ENCODE measurements at places on chromosomes 1 and 21. TPM values are rescaled to one million over a fixed set of nuclear protein-coding genes. Genes with fewer than 3 reads are reported as not detected.

PRMT2 gene
- 106 TPM for total RNA-seq

GJB4 gene
- not detected for total RNA-seq

HES3 gene
- total RNA-seq = not detected

CTXND2 gene
- not detected for total RNA-seq

PTGFRN gene
- total RNA-seq = 157 TPM

LYPD8 gene
- not detected for total RNA-seq

STIL gene
- total RNA-seq = 8.8 TPM

TACSTD2 gene
- total RNA-seq = 3.0 TPM

UMODL1 gene
- 0.10 TPM for total RNA-seq

DNA sequence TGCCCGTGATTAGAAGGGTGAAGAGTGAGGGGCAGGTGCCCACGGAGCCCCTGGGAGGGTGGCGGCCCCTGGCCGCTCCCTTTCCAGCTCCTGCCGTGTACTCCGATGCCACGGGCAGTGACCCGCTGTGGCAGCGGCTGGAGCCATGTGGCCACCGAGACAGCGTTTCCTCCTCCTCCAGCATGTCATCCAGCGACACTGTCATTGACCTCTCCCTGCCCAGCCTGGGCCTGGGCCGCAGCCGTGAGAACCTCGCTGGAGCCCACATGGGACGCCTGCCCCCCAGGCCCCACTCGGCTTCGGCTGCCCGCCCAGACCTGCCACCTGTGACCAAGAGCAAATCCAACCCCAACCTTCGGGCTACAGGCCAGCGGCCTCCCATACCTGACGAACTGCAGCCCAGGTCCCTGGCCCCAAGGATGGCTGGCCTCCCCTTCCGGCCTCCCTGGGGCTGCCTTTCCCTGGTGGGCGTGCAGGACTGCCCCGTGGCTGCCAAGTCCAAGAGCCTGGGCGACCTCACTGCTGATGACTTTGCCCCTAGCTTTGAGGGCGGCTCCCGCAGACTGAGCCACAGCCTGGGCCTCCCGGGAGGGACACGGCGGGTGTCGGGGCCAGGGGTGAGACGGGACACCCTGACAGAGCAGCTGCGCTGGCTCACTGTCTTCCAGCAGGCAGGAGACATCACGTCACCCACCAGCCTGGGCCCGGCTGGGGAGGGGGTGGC lies 22.0 kb downstream of the PANK4 start:
- no peak for DNase-seq

GRCh38 chr1:41891199-41891896 lies 27.4 kb downstream of the HIVEP3 start:
- DNase-seq = no peak

DNA sequence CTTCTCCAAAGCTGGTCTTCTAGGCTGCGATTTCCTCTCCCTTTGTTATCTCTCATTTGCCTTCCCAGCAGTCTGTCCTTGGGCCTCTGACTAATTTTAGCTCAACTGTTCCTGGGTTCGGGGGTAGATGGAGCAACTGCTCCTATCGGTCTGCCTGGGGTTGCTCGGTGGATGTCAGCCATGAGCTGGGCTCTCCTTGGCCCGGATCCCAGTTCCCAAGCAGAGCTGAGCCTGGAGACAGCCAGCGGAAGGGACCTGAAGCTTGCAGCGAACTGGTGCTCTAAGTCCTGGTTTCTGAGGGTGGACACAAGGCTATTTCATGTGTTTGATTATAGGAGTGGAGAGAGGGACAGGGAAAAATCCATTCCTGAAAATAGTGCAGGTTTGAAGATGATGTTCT lies 423.0 kb downstream of the RPS6KC1 start:
- DNase-seq = no peak

DNA sequence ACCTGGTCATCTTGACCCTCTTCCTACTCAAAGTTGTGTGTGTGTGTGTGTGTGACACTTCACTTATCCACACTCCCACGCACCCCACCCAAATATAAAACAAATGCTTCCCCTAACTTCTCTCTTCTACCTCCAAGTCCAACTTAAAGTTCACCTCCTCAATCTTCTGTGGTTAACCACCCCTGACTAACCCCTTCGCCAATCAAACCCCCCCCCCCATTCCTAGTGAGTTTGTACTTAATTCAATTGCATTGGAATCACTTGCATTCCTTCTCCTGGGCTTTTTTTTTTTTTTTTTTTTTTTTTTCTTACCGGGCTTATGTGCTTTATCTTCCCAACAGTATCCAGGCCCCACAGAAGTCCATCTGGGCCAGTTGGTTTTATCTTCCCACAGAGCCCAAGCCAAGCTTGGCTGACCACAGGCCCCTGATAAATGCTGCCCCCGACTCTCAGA lies 78.4 kb downstream of the CD58 start:
- DNase-seq = peak; percentile 94

DNA sequence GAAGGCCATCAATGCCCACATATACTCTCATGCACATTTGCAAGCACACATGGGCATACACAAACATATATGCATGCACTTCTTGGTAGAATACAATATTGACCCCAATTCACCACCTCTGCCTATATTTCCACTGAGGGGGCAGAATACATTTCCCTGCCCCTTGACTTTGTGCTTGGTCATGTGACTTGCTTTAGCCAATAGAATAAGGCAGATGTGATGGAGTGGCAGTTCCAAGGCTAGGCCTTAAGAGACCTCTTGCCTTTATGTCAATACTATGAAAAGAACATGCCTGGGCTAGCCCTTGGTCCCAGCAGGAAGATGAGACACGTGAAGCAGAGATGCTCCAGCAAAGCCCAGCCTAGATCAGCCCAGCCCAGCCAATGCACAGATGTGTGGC lies 66.0 kb upstream of the GRIK3 start:
- no peak for DNase-seq

- DNase-seq = peak; percentile 33
Observed at GRCh38 chr1:58439946-58440345, 106.6 kb downstream of the OMA1 start.

DNA sequence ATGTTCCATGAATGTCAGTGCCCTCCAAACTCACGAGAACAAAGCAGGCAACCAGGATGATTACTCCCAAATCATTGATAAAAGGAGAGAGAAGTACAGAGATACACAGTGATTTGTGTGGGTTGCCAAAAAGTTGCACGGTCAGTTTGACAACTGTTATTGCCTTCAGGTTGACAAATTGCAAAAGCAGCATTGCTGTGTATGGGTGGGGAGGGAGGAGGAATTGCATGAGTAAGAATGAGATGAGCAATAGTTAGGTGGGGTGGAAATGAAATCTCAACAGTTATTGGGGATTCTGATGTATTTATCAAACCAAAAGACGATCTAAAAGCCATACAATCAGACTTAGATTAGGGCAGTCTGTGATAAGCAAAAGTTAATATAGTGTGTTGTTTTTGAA lies 93.7 kb downstream of the NTMT2 start:
- peak; percentile 26 for DNase-seq

- DNase-seq = no peak
Observed at GRCh38 chr1:179091691-179092165, 9.9 kb downstream of the TOR3A start.

DNA sequence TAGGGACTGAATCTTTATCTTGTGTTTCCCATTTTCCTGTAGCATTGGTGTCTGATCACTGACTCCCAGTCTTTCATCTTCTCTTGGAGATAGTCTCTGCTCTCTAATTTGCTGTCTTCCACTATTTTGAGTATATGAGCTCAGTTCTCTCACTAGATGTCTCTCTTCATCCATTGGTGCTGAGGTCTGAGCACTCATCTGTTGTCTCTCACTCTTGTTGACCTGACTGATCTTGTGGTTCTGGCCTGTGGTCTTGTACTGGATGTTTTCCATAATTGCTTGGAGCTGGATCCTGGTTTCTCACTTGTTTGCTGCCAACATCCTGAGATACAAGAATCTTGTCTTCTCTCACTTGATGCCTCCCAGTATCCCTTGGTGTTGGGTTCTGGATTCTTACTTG lies 25.1 kb upstream of the S100A11 start:
- no peak for DNase-seq

DNA sequence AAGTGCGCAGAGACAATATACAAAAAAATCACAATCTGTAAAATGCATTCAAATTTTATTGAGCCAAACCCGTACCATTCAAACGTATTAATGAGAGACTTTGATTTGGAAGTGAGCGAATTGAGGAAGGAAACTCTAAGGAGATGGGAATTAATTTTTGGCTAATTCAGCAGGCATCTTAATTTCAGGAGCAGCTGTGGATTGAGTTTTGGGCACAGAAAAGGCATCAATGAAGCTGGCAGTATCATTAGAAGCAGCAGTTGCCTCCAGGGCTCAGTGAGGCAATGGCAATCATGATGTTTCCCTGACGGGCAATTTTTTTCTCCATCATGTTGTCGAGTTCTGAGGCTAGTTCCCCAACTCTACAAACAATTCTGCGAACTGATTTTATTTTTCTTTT lies 2041.6 kb downstream of the NCAM2 start:
- no peak for DNase-seq

GRCh38 chr1:23263380-23263887 lies 46.1 kb upstream of the HTR1D start:
- DNase-seq = no peak

DNA sequence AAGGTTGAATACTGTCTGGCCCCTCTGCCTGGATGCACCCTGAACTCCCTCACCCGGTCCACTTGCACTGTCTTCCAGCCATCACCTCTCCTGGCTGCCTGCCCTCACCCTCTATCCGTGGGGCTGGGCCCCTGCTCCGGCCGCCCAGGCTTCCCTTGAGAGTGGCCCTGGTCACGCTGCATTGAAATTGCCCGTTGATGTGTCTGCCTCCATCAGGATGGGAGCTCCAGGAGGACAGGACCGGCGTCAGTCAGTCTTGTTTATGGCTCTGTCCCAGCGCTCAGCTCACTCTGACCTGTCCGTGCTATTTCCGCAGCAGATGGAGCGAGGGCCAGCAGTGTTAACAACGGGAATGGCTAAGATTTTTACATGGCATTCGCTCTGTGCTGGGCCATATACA lies 34.9 kb downstream of the FOXO6 start:
- DNase-seq = no peak

DNA sequence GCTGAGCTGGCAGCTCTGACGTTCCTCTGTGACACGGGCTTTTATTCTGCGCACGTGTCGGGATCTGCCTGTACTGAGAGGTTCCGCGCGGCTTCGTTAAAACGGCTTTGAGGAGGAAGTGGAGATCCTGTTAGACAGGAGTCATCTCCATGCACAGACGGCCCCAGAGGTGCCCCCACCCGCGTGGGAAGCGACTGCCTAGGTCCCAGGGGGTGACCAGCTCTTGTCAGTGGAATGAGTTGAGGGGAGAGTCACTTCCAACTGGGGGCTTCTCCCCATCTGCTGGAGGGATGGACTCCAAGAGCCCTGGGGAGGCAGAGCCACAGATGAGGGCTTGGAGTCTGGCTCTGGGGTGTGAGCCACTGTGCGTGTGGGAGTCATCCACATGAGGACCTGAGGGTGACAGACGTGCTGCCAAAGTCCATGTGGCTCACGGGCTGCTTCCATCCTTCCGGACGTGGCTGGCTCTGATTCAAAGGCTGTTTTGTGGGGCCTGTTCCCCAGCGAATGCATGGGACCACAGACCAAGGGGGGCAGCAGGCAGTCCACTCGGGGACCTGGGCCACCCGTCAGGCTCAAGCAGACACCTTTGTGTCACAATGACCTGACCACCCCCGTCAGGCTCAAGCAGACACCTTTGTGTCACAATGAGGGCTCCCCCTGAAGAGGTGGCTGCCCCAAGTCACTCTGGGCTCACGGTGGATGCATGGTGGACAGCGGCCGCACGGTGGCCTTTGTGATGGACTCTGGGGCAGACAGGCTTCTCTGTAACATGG lies 26.8 kb downstream of the PTTG1IP start:
- peak; percentile 44 for DNase-seq

DNA sequence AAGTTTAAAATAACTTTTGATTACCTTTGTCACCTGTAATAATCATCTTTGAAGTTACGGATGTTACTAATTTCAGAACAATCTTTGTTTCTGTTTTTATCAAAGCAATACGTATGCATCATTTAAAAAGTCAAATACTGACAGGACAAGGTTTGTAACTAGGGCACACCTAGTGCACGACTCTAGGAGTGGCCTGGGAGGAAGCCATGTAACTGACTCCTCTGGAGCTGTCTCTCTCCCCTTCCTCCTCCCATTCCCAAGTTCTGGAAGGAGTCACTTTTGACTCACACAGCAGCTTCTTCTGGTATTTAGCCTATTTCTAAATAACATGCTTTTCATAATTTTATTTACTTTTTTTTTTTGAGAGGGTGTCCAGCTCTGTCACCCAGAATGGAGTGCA lies 11.8 kb upstream of the RAP1GAP start:
- DNase-seq = peak; percentile 22

DNA sequence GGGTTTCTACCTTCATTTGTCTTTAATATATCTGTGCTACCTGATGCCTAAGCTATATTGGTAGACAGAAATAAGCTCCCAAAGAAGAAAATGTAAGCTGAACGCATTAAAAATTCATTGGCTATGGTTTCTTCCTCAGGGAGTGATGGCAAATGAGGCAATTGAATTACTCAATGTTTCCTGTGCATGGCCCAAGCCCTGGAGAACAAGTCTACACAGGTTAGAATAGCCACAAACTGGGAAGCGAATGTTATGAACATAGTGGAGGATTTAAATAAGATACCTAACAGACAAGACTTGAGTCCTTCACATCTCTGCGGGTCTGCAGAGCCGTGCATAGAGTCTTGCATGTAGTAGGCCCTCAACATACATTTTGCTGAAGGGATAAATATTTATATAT lies 350.3 kb downstream of the RWDD3 start:
- DNase-seq = no peak

DNA sequence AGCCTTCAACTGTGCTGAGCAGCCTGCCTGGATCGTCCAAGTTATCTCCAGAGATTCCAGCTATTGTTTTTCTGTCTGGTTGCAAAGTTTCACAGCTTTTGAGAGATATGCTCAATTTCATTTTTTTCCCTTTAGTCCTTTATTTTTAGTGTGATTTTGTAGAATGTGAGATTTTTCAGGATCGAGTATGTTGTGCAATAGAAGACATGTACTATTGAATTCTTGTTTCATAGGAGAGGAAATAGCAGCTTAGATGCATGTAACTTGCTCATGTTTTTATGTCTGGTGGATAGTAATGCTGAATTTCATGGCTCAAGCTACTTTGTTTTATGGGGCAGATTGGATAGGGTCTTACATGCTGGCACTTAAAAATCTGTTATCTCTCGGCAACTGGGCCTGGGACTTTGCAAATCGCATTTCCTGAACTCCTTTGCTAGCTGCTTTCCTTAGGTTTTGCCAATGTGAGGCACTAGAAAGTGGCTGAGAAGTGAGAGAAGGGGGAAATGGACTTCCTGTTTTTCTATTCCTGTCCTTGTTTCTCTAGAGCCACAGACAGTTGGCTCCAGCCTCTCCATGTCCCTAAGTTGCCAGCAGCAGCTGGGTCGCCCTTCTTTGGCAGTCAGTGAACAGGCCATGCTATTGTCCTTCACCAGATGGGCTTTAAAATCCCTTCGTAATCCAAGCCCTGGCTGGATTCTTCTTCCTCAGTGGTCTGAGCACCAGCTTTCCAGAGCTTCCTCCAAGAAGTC lies 101.4 kb upstream of the PDE4B start:
- DNase-seq = no peak

GRCh38 chr1:39128959-39129358 lies 75.5 kb upstream of the MACF1 start:
- DNase-seq = no peak
